ENCODE measurements at places on chromosomes 3 and 15.

GRCh38 chr15:30063835-30064546 lies 18.8 kb upstream of the GOLGA8J start:
- no peak for DNase-seq
- no peaks in the 10 kb centered on the region for H3K4me1 ChIP-seq
- no peak overlapping the region for H3K27ac ChIP-seq
- no peaks in the 10 kb centered on the region for H3K36me3 ChIP-seq
- no peaks in the 10 kb centered on the region for H3K27me3 ChIP-seq

- no peak for DNase-seq
- no peaks in the 10 kb centered on the region for H3K36me3 ChIP-seq
- H3K4me3 ChIP-seq: no peak overlapping the region
- no peaks in the 10 kb centered on the region for H3K27me3 ChIP-seq
- no peak overlapping the region for H3K27ac ChIP-seq
Observed at GRCh38 chr3:78754066-78754743, 1013.6 kb downstream of the ROBO1 start.

GRCh38 chr3:100386437-100387074 lies 14.3 kb downstream of the TOMM70 start:
- no peak overlapping the region for H3K4me3 ChIP-seq
- no peak for DNase-seq
- peaks cover 6% of the 10 kb centered on the region for H3K4me1 ChIP-seq
- H3K27ac ChIP-seq: no peak overlapping the region

DNA sequence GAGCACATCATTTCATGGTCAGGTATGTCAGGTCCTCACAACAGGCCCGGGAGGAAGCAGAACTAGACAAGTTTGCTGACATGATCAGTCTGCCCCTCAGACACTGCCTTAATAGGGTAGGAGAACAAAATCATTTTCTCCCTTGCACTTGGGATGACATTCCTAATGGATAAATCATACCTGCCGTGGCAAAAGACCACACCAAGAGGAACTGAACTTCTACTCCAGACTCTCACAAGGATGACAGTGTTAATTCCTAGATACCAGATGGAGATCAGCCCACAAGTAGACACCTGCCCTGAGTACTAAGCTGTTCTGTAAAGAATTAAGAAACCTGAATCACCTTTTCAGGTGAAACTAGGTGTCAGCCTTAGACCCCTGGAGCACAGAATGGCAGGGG lies 19.5 kb downstream of the SIAH2 start:
- peak overlapping the region; percentile 35 for H3K27ac ChIP-seq
- H3K4me1 ChIP-seq: peaks cover 59% of the 10 kb centered on the region
- DNase-seq: no peak
- peaks cover 46% of the 10 kb centered on the region for H3K36me3 ChIP-seq
- no peak overlapping the region for H3K4me3 ChIP-seq
- H3K27me3 ChIP-seq: no peaks in the 10 kb centered on the region

DNA sequence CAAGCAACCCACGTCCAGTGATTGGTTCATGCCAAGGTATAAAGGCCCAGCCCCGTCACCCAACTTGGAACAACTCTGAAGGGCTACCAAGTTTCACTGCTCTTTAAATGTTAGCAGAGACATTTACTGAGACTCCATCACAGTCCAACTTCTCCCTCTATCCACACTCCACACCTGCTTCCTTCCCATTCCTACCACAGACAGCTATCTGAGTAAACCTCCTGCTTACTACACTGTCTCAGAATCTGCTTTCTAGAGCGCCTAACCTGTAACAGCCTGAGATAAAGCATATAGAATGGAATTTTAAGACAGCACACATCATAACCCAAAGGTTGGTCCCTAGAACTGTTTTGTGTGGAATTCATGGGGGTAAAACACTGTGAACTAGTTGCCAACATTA lies 106.5 kb downstream of the THRB start:
- H3K4me3 ChIP-seq: no peak overlapping the region
- no peaks in the 10 kb centered on the region for H3K36me3 ChIP-seq
- DNase-seq: no peak
- H3K4me1 ChIP-seq: no peaks in the 10 kb centered on the region
- H3K27ac ChIP-seq: no peak overlapping the region
- H3K27me3 ChIP-seq: no peaks in the 10 kb centered on the region

- no peaks in the 10 kb centered on the region for H3K4me1 ChIP-seq
- H3K27me3 ChIP-seq: no peaks in the 10 kb centered on the region
- H3K36me3 ChIP-seq: no peaks in the 10 kb centered on the region
- no peak overlapping the region for H3K27ac ChIP-seq
- H3K4me3 ChIP-seq: no peak overlapping the region
Observed at GRCh38 chr3:109569135-109569846, 231.9 kb upstream of the DPPA4 start.

- DNase-seq: no peak
- H3K27ac ChIP-seq: no peak overlapping the region
- H3K27me3 ChIP-seq: peaks cover 3% of the 10 kb centered on the region
- H3K36me3 ChIP-seq: no peaks in the 10 kb centered on the region
- H3K4me3 ChIP-seq: no peak overlapping the region
Observed at GRCh38 chr3:185657211-185657610, 71.1 kb downstream of the SENP2 start.

- no peak for DNase-seq
- no peak overlapping the region for H3K4me3 ChIP-seq
- no peaks in the 10 kb centered on the region for H3K4me1 ChIP-seq
- no peaks in the 10 kb centered on the region for H3K36me3 ChIP-seq
- no peak overlapping the region for H3K27ac ChIP-seq
Observed at GRCh38 chr3:94440767-94441493, 378.1 kb downstream of the NSUN3 start.

DNA sequence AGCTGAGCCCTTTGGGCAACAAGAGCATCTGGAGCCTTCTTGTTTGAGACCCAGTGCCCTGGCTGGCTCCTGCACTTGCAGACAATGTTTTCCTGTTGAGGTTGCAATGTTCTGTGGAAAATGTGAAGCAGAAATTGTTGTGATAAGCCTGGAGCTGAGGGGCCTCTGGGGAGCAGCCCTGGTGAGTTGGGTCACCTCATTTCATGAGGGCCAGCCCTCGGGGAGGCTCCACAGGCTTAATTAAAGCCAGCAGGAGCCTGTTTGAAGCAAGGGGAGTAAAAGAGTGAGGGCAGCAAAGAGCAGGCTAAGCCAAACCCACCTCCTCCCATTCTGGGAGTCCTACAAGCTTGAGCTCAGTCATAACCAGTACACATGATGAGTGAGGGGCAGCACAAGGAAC lies 154.3 kb downstream of the ALDH1A2 start:
- no peak for DNase-seq
- H3K4me3 ChIP-seq: no peak overlapping the region
- H3K36me3 ChIP-seq: no peaks in the 10 kb centered on the region
- no peaks in the 10 kb centered on the region for H3K4me1 ChIP-seq

DNA sequence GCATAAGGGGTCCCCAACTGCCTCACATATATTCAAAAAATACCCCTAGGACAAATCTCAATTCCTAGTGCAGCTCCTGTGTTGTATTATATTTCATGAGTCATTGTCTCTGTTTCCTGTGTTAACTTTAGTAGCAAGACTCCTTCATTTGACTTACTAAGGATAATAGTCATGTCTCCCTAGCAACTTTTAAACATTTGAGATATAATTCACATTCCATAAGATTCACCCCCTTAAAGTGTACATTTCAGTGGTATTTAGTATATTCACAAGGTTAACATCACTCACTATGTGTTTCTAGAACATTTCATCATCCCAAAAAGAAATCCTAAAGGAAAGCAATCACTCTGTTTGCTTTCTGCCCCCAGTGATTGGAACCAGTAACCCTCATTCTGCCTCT lies 121.3 kb upstream of the WNT7A start:
- no peak overlapping the region for H3K4me3 ChIP-seq
- no peaks in the 10 kb centered on the region for H3K4me1 ChIP-seq
- H3K36me3 ChIP-seq: no peaks in the 10 kb centered on the region
- H3K27ac ChIP-seq: no peak overlapping the region

DNA sequence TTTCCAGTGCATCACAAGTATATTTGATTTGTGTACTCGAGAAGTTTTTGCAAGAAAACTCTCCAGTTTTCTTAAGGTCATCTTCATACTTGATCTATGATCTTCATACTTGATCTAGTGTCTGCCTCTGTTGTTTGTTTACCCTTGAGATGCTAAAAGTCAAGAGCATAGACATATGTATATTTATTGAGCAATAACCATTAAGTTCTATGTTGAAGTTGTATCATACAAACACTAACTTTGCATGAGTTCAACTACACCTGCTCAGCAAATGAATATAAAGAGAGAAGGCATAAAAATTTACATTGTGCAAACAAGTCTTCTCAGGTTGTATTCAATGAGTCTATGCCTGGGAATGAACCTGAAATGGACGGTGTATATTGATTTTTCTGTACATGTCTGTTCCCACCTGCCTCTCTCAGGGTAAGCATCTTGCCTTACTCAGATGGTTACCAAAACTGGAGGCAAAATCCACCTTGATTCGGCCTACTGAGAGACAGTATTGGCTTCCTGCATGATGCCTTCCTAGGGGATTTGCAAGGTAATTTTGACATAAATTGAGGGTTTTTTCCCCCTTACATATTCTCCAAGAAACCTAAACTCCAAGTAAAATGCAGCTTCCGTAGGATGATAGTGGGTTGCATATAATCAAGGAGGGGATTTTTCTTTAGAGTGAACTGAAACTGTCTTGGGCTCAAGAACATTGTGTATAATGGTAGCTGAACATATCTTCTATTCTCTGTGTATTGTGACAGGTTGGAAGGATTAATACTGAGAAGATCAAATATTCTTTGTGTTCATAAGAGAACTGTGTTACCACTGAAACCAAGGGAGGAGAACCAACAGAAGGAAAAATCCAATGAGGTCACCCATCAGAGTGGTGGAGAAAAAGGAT lies 110.4 kb downstream of the FILIP1L start:
- H3K4me1 ChIP-seq: peaks cover 8% of the 10 kb centered on the region
- no peak overlapping the region for H3K27ac ChIP-seq
- no peak for DNase-seq
- H3K27me3 ChIP-seq: no peaks in the 10 kb centered on the region
- no peaks in the 10 kb centered on the region for H3K36me3 ChIP-seq
- H3K4me3 ChIP-seq: no peak overlapping the region

- peaks cover 31% of the 10 kb centered on the region for H3K4me1 ChIP-seq
- DNase-seq: peak; percentile 79
- H3K27me3 ChIP-seq: no peaks in the 10 kb centered on the region
Observed at GRCh38 chr3:188060840-188061544, 93.0 kb upstream of the LPP start.

DNA sequence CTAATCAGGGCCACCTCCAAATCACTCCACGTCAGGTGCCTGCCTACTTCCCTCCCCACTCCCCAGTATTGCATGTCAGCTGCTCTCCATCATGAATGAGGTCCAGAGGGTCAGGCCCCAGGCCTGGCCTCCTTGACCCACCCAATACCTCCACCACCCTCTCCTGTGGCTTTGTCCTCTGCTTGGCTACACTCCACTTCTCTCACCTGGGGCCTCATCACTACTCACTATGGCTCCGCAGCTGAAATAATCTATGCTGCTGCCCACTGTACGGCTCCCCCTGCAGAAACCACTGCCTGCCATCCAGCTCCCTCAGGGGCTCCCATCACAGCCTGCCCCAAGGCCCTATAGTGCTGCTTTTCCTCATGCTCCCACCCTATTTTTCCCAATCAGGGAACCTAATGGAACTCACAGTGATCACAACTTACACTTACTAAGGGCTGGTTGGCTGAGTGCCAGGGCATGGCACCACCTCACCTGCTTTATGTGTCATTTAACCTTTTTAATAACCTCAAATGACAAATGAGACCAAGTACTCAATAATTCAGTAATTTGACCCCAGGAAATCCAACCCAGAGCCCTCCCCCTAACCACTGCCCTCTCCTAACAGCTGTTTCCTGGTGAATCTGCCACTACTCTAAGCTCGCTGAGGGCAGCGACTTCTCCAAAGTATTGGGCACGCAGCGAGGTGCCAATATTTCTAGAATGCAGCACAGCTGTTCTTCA lies 2.3 kb downstream of the GORASP1 start:
- no peak overlapping the region for H3K4me3 ChIP-seq
- H3K27ac ChIP-seq: no peak overlapping the region
- H3K4me1 ChIP-seq: peaks cover 47% of the 10 kb centered on the region
- no peak for DNase-seq
- peaks cover 21% of the 10 kb centered on the region for H3K27me3 ChIP-seq
- no peaks in the 10 kb centered on the region for H3K36me3 ChIP-seq

DNA sequence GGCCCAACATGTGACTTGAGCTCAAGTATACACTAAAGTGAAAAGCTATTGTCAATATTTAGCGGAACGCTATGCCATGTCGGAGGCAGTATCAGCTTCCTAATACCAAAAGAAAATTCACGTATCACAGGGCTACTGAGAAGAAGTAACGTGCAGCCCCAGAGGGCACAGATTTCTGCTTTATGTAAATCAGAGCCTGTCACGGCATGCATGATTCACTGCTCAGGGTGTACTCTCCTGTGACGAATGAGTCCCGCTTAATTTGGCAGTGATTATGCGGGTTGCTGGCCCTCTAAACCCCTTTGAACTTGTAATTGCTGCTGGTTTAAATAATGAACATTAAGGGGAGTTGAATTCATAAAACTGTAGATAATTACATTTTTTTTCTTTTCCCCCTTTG lies 85.3 kb downstream of the MEIS2 start:
- H3K27me3 ChIP-seq: no peaks in the 10 kb centered on the region
- no peaks in the 10 kb centered on the region for H3K36me3 ChIP-seq
- H3K4me1 ChIP-seq: no peaks in the 10 kb centered on the region
- no peak overlapping the region for H3K27ac ChIP-seq
- no peak for DNase-seq
- no peak overlapping the region for H3K4me3 ChIP-seq

GRCh38 chr3:77281721-77282120 lies 241.8 kb downstream of the ROBO2 start:
- no peak for DNase-seq
- H3K36me3 ChIP-seq: no peaks in the 10 kb centered on the region
- no peaks in the 10 kb centered on the region for H3K27me3 ChIP-seq
- no peak overlapping the region for H3K27ac ChIP-seq
- no peak overlapping the region for H3K4me3 ChIP-seq

- H3K4me3 ChIP-seq: no peak overlapping the region
- H3K27ac ChIP-seq: no peak overlapping the region
- H3K27me3 ChIP-seq: peaks cover 4% of the 10 kb centered on the region
- DNase-seq: no peak
- no peaks in the 10 kb centered on the region for H3K36me3 ChIP-seq
Observed at GRCh38 chr3:9088441-9089353, 125.4 kb upstream of the RAD18 start.

DNA sequence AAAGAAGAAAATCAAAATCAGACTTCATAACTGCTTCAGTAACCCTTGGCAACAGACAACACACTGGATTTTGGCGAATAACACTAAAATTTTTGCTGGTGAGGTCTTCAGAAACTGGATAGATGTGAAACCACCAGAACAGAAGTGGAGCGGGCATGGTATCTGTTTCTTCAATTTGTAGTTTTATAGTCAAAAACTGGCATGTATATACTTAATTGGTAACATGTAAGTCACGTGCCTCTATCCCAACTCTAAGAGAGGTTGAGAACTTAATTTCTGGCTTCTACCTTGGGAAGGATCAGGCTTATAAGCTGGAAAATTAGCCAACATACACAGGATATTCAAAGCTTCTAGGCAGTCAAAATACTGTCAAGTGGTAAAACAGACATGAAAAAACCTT lies 172.6 kb upstream of the CHL1 start:
- no peaks in the 10 kb centered on the region for H3K27me3 ChIP-seq
- no peaks in the 10 kb centered on the region for H3K4me1 ChIP-seq
- no peak overlapping the region for H3K27ac ChIP-seq
- DNase-seq: no peak
